ENCODE measurements at places on chromosomes 1 and 21.

GRCh38 chr1:84165601-84166000 is 21.5 kb downstream of the PRKACB start:
- DNase-seq: no peak

- no peak for DNase-seq
These were observed 733.9 kb upstream of the CHRM3 start for GRCh38 chr1:238652346-238652968.

DNA sequence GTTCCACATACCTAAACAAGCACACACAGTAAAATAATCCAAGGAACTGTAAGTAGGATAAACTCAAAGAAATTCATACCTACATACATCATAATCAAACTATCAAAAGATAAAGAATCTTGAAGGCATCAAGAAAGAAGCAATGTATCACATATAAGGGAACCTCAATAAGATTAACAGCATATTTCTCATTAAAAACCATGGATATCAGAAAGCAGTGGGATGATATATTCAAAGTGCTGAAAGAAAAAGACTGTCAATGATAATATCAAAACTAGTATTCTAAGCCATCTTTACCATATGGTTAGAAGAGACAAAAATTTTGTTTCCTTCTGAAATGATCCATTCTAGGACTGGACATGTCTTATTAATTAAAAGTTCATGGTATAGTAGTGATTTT is 37.1 kb upstream of the ADAM30 start:
- DNase-seq: no peak

- peak; percentile 75 for DNase-seq
These were observed 21.9 kb upstream of the PIK3CD start for GRCh38 chr1:9629445-9630201.

DNA sequence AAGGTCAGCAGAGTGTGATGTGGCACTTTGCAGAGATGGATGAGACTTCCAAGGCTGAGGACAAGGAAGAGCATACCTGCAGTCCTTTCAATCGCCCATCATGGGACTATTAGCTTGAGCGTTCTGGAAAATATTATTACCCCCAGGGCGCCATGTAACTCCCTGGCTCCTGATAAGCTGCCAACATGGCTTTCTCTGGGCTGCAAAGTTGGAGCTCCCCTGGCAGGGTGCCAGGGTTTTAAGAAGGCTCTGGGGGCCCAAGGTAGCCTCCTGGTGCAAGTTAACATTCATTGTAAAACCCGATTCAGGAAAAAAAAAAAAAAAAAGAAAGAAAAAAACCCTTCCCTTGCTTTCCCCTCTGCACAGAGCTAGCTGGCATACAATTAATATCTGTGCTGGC is 196.7 kb downstream of the PBX1 start:
- no peak for DNase-seq

DNA sequence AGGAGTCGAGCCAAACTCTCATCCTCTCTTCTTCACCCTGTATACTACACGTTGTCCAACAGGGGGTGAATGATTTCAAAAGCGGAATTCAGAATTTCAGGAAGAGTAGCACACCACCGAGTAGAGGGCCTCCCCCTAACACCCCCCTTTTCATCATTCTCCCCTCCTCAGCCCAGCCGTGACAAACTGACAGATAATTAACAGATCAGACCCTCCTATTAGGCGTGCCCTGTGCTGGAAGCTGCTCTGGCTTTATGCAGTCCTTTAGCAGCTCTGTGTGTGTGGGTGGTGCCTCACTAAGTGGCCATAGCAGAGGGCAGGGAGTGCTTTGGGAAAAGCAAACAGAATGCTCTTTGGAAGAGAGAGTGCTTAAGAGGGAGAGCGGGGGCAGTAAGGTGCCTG is 44.3 kb downstream of the PEX14 start:
- DNase-seq: no peak

GRCh38 chr1:52098139-52098871 is 42.2 kb downstream of the BTF3L4 start:
- no peak for DNase-seq

GRCh38 chr1:2971101-2971501 is 50.2 kb upstream of the ACTRT2 start:
- DNase-seq: no peak

- peak; percentile 76 for DNase-seq
These were observed 11.6 kb upstream of the S100A7A start for GRCh38 chr1:153404768-153405167.

DNA sequence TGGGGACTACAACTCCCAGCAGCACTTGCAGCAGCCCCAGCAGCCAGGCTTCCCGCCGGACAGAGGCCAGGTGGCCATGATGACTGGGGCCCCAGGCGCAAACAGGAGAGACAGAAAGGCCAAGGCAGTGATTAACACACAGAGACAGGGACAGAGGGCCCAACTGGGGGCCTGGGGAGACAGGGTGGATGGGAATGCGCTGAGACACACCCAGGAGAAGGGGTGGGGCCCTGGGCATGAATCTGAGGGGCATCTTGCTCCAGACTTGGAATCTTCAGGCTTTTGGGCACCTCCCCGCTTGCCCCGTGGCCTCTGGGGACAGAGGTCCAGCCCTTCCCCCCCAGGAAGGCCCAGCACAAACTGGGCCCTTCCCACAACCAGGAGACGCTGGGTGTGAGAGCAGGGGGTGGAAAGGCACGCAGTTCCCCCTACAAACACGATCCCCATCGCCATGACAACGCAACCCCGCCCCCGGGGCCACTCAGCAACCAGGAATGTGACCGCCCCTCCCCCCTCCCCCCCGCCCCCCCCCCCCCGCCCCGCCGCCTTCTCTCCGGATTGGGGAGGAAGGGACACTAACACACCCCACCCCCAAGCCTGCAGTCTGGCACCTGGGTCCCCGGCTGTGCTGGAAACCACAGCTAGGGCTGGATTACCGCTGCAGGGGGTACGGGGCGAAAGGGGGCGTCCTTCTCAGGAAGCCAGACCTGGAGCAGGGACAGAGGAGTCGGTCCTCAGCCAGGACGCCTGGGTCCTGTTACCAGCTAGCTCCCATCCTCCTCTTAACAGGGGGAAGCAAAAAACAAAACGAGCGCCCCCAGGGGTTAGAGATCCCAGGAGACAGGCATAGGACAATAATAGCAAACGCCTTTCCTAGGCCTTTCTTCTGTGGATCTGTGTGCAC is 4.5 kb downstream of the HDGF start:
- peak; percentile 68 for DNase-seq

DNA sequence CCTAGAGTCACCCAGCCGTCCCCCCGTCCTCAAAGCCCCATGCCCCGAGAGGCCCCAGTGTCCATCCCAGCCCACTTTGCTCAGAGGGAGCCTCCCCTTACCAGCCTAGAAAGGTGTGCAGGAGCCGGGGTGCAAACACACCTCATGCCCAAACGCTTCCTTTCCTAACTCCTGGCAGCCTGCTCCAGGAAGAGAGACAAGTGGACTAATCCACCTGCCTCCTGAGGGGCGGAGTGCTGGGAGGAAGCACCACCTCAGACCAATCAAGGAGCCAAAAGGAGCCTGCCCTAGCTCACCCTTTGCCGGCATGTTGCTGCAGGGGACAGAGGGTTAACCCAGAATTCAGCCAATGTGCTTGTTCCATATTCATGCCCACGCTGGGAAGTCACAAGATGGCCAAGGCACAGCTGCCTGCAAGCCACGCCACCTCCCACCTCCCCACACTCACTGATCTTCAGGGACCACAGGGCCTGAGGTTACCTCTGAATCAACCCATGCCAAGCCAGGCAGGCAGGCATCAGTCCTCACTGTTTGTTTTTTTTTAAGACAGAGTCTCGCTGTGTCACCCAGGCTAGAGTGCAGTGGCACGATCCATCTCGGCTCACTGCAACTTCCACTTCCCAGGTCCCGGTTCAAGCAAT is 27.8 kb downstream of the PLEKHA6 start:
- no peak for DNase-seq

- no peak for DNase-seq
These were observed 83.5 kb downstream of the BEND5 start for GRCh38 chr1:48693180-48693579.

GRCh38 chr1:22286491-22286890 is 143.6 kb upstream of the WNT4 start:
- DNase-seq: no peak

- DNase-seq: no peak
These were observed 938.7 kb downstream of the TTLL7 start for GRCh38 chr1:83060221-83060620.

- DNase-seq: no peak
These were observed 36.7 kb downstream of the AJAP1 start for GRCh38 chr1:4690951-4691675.

DNA sequence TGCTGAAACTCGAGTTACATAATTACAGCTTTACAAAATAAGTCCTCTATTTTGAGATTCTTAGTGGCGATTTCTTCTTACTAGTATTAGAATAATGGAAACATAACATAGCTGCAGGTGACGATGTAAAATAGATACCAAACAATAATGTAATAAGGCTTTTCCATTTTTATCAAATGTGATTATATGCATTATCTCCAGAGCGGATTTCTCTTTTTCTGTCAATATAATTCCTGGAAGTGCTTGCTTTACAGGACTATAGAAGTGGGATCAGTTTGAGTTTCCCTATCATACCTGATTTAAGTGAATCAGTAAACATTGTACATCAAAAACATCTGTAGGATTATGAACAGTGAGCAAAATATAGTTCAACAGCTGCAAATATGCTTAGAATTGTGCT is 442.5 kb downstream of the NEGR1 start:
- DNase-seq: no peak

GRCh38 chr1:248065071-248065470 is 18.4 kb downstream of the OR2L3 start:
- no peak for DNase-seq

GRCh38 chr21:31845151-31845729 is 27.6 kb upstream of the HUNK start:
- DNase-seq: no peak

DNA sequence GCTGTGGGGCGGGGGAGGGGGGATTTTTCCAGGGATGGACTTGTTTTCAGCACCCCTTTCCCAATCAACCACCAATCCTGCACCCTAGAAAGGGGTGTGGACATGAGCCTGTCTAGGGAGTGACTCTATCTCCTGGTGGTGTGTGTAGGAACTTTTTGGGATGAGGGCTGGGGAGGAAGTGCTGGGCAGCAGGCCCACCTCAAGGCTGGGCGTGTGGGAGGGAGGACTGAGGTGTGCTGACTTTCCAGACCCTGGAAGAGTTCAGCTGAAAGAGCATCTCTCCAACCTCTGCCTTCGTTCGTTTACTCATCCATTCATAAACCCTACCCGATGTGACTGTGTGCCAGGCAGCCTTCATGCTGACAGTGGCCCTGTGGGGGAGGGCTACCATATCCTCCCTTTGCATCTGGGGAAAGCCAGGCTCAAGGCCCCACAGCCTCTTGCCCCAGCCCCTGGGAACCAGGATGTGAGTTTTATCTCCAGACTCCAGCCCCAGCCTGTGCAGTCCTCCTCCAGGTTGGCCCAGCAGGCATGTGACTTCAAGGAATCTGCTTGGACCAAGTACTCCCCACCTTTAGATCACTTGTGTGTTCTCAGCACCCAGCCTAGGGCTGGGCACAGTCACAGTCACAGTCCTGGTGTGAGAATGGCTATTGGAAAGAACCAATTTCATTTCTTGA is 6.7 kb downstream of the KNCN start:
- no peak for DNase-seq

DNA sequence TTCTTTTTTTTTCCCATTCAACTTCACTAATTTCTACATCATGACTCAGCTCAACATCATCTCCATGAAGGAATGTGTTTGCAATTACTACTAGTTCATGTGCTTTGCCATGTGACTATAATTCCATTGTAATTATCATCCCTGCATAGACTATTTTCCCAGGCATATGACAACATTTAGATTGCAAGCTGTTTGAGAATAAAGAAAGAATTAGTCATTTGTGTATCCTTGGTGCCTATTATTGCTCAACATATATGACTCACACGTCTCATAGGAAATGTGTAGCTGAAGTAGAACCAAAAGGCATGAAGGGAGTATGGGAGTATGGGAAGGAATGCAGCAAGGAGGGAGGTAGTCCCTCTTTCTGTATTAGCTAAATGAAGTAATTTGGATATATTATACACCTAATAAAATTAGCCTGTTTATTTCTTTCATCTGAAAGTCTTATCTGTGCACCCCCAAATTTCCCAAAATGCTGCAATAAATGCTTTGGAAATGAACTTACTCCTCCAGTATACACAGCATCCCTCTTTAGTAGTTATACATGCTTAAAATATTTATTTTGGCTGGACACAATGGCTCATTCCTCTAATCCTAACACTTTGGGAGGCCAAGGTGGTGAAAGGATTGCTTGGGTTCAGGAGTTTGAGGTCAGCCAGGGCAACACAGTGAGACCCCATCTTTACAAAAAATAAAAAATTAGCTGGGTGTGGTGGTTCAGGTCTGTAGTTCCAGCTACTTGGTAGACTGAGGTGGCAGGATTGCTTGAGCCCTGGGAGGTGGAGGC is 316.9 kb upstream of the ADGRL4 start:
- no peak for DNase-seq

DNA sequence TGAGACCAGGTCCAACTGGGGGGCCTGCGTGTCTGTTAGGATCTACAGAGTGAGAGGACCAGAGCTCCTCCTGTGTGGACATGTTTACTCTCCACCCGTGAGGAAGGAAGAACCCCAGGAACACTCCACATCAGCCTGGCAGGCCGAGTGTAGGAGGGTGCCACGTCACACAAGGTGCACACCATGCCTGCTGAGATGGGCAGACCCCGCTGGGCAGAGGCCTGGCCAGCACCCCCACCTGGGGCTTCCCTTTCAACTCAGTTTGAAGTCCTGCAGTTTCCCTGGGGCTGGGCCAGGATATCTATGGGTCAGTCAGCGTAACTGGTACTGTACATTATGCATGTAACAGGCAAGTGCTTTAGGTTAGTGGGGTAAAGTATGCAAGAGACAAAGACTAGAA is 30.1 kb upstream of the PCBP3 start:
- DNase-seq: no peak

GRCh38 chr1:24316645-24317044 is 2.5 kb upstream of the GRHL3 start:
- DNase-seq: no peak

DNA sequence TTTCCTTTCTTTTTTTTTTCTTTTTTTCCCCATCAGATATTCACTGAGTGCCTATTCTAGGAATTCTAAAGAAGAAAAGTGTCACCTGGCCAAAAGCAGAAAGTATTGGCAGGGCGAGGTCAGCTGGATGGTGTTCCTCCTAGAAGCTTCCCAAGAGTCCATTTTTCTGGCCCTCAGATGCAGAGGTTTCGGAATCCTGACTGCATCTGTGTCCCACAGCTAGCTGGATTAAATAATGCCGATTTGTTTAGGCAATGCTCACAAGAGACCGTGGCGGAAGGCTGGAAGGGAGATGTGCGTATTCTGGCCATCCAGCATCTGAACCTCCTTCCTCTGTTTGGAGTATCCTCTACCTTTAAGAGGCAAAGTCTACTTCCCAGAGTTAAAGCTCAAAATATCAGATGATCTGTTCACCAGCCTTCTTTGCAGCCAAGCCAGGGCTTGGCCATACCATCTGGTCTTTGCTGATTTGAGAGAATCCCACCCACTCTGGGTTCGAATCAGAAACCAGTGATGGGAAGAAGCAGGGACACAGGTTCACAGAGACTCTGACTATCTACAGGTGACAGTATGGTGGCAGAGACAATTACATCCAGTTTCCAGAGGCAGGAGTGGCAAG is 5.4 kb upstream of the TENT5C start:
- DNase-seq: no peak

Data from stimulated activated CD4-positive, alpha-beta T cell treated with anti-CD3 and anti-CD28 coated beads, Interleukin-2, amount 100 ng/mL, for 24 hours (primary cell).